Retinal pigment epithelial cell (primary cell): ENCODE measurements at places on chromosomes 1 and 21.

DNA sequence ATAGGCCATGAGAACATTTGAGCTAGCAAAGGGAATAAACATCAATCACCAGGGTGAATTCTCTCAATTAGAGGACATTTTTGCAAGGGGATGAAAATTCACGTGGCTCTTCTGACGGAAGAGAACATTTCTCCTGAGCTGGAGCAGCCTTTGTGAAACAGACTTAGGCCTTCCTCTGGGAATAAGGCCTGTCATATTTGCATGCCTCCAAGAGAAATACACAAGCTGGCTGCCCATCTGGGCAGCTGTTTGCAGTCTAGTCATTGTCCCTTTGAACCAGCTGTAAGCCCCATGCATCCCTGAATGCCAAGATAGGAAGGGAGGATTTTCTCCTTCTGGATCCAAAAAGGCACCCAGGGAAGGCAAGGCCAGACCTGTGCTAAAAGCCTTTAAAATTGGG lies 5.5 kb downstream of the LEMD1 start:
- no peak for DNase-seq

- DNase-seq = no peak
These were observed 15.9 kb downstream of the PDXK start for GRCh38 chr21:43734928-43735229.

GRCh38 chr21:14241297-14241696 lies 25.3 kb downstream of the RBM11 start:
- DNase-seq = no peak

GRCh38 chr1:223843934-223844786 lies 1.6 kb downstream of the TP53BP2 start:
- DNase-seq = no peak

DNA sequence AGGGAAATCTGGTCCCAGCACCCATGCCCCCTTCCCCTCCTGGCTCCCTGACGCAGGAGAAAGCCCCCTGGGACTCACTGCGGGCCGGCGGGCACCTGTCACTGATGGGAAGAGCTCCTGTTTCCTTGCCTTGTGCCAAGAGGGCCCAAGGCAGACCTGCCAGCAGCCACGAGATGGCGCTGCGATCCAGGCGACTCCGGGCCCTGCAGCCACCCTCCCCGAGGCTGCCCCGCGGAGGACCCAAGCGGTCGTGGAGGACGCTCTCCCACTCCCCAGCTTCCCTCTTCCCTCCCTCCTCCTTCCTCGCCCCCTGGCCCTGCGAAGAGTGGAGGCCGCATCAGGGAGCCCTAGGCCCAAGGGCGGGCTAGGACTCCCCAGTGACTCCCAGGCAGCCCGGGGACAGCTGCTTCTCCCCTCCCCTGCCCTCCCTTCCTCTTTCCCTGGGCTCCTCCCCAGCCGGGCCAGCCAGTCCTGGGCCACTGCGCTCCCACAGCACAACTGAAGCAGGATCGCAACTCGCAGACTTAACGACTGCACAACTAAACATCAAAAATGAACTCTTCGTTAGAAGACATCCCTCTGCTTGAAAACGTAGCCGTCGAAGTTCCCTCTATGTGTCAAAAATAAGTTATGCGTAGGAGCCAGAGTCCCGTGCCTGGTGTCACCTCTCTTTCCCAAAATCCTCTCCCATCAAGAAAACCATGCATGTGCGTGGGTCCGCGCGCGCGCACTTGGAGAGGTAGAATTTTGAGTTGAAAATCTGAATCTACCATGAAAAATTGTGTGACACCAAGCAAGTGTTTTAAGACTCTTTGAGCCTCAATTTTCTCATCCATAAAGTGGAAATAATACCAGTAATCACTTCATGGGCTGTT lies 34.2 kb downstream of the BATF3 start:
- peak; percentile 31 for DNase-seq

GRCh38 chr1:32929366-32929765 lies 28.2 kb upstream of the TMEM54 start:
- peak; percentile 39 for DNase-seq

DNA sequence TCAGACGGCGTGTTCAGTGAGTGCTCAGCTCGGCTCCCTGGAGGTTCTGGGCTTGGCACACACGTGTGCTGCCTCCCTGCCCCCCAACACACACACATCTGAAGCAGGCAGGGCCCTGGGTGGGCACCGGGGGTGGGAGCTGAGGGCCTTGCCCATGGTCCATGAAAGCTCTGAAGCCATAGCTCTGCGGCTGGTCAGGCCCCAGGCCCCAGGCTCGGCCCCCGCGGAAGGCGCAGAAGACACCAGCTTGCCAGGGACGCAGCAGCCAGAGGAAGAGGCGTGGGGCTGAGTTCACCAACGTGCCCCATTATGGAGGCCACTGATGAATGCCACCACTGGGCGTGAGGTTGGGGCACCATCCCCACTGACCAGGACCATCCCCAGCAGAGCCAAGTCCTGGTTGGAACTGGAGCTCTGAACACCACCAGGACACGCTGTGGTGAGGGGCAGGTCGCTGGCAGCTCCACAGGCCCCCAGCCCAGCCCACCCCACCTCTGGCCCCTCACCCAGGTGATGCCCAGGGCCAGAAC lies 4.2 kb downstream of the AURKAIP1 start:
- no peak for DNase-seq

- DNase-seq = peak; percentile 91
These were observed 160.2 kb downstream of the PSMG1 start for GRCh38 chr21:39022863-39023693.

DNA sequence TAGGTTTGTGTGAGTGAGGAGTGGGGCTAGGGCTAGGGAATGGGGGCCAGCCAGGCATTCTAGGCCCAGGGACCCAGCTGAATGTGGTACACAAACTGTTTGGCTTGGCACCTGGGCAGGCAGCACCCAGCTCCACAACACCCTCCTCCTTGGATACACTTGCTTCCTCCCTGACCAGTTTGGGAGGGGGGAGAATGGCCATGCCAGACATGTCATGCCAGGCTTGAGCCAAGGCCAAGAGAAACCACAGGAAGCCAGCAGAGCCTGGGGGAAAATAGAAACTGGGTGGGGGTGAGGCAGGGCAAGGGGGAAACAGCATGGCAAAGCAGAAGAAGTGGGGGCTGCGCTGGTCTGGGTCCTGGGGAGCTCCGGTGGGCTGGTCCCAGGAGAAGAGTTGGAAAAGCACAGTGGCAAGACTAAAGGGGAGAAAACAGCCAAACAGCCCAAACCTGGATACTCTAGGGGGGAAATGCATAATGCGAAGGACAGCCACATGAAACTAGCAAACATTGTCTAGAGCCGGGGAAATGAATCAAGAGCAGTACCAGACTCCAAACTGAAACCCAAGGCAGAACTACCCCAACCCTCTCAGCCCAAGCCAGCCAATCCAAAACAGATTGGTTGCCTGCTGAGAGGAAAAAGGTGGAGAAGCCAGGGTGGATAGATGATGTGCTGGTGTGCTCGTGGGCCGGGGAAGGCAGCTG lies 47.9 kb downstream of the LGR6 start:
- no peak for DNase-seq
